Activated T-helper 1 cell treated with anti-CD3 and anti-CD28 coated beads, Interleukin-12 subunit alpha, Interleukin-12 subunit beta, Interleukin-2, Interleukin-4 antibody, amounts not matched to agents 30 ng/mL and 10 ng/mL and 1 ng/mL, durations not matched to agents 14 hours and 24 hours and 36 hours (primary cell): ENCODE measurements at places on chromosomes 2 and 18.

- DNase-seq, result no peak
- no peak overlapping the region for H3K27ac ChIP-seq
- peaks cover 9% of the 10 kb centered on the region for H3K27me3 ChIP-seq
- no peaks in the 10 kb centered on the region for H3K36me3 ChIP-seq
- no peaks in the 10 kb centered on the region for H3K4me1 ChIP-seq
These were observed 60.3 kb upstream of the IGFBP2 start for GRCh38 chr2:216572582-216573578.

- H3K36me3 ChIP-seq, result no peaks in the 10 kb centered on the region
- peaks cover 7% of the 10 kb centered on the region for H3K27me3 ChIP-seq
- H3K4me3 ChIP-seq, result no peak overlapping the region
- no peak for DNase-seq
- H3K27ac ChIP-seq, result no peak overlapping the region
These were observed 73.2 kb downstream of the TGFA start for GRCh38 chr2:70480468-70480867.

DNA sequence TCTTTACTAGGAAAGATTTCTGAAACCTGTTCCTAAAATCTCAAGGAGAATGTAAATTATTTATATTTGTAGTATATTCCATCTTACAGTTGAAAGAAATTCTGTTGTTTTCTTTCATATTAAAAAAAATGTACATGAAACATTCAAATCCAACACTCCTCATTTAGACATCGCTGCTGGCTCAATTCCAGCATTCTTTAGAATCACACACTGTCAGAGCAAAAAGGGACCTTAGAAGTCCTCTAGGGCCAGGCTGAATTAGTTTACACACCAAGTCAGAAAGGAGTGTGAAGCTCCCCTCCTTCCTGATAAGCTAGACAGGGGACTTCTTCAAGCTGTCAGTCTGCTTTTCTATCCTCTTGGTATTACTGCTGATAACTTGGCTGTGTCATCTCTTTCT, 158.6 kb upstream of the LTBP1 start:
- no peak overlapping the region for H3K27ac ChIP-seq
- H3K4me3 ChIP-seq, result no peak overlapping the region
- no peak for DNase-seq
- no peaks in the 10 kb centered on the region for H3K27me3 ChIP-seq

- H3K27me3 ChIP-seq, result peaks cover 6% of the 10 kb centered on the region
- H3K27ac ChIP-seq, result no peak overlapping the region
- no peak overlapping the region for H3K4me3 ChIP-seq
These were observed 154.5 kb downstream of the SMAD2 start for GRCh38 chr18:47775961-47776360.

DNA sequence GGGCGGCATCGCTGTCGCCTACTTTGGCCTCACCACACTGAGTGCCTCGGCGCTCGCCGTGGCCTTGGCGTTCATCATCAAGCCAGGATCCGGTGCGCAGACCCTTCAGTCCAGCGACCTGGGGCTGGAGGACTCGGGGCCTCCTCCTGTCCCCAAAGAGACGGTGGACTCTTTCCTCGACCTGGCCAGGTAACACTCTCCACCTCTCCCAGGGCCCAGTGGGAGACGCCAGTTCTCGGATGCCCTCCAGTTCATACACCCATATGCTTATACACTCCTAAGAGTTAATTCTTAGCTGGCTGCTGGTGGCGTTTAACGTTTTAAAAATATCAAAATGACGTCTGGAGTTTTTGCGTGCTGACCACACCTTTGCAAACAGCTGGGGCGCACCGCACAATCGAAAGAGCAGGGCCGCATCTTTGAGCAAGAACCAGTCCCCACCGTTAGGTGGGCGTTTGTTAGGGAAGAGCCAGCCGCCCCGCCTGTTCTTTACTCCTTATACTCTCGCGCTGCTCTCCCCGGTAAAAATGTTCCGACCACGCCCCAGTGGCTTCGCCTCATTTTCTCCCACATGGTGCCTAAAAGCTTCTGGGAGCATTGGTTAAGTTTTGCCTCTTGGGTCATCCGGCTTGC, 899 bp downstream of the SLC1A4 start:
- H3K27me3 ChIP-seq, result peaks cover 9% of the 10 kb centered on the region
- peaks cover 77% of the 10 kb centered on the region for H3K4me1 ChIP-seq
- peak overlapping the region; percentile 89 for H3K4me3 ChIP-seq
- peaks cover 24% of the 10 kb centered on the region for H3K36me3 ChIP-seq
- peak overlapping the region; percentile 85 for H3K27ac ChIP-seq

DNA sequence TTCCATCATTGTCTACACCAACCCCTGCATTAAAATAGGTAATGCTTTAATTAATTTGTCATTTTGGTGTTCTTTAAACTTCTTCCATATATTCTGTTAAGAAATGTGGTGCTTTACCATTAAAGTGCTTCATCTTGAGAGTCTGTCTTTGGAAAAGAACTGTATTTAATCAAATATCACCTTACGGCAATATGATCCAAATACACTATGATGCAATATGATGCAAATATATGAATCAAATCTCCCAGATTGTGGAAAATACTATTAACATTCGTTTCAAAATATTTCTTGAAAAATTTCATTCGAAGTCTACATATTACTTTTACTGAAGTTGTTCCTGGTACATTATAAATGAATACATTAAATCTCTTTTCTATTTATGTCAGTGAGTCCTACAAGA, 23.0 kb downstream of the VPS4B start:
- H3K4me1 ChIP-seq, result peaks cover 18% of the 10 kb centered on the region
- H3K27ac ChIP-seq, result no peak overlapping the region
- DNase-seq, result no peak
- H3K27me3 ChIP-seq, result no peaks in the 10 kb centered on the region
- H3K4me3 ChIP-seq, result no peak overlapping the region

DNA sequence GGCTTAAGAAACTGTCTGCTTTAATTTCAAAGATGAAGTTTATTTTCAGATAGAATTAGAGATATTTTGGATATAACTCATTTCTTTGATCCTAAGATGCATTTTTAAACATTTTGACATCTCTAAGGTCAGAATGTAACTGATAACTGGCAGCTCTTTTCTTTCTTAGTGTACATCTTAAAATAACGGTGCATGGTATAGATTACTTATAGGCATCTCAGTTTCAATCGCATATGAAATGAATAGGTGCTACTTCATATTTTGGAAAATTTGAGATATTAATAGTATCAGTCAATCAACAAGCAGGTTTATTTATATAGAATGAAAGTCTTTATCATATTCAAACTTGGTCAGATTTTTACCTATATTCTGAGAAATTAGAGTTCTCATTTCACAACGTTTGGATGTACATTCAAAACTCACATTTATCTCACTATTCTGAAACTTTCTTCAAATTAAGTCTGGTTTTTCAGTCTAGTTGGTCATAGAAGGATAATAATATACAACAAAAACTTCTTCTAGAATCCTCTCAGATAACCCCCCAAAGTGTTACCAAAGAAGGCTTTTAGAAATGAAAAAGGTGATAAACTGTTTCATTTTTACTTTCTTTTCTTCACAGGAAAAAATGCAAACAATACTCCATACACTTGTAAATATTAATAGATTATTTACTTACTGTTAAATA, 122.8 kb upstream of the WDSUB1 start:
- no peaks in the 10 kb centered on the region for H3K36me3 ChIP-seq
- H3K27me3 ChIP-seq, result no peaks in the 10 kb centered on the region

DNA sequence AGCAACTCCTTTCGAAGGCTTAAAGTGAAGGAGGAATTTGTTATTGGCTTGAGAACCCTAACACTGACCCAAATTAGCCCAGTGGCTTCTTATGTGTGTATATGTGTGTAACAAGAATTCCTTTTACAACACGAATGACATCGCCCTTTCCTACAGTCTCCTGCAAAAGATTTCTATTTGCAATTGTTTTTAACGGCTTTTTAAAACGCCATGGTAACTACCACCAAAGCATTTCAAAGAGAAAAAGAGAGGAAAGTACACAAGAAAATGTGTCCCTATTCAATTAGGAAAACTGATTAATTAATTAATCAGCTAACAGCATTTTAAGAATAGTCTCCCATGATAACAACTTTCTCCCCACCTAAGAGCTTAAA, 58.1 kb downstream of the PAX3 start:
- no peaks in the 10 kb centered on the region for H3K4me1 ChIP-seq
- H3K27me3 ChIP-seq, result peaks cover 32% of the 10 kb centered on the region
- H3K36me3 ChIP-seq, result no peaks in the 10 kb centered on the region

DNA sequence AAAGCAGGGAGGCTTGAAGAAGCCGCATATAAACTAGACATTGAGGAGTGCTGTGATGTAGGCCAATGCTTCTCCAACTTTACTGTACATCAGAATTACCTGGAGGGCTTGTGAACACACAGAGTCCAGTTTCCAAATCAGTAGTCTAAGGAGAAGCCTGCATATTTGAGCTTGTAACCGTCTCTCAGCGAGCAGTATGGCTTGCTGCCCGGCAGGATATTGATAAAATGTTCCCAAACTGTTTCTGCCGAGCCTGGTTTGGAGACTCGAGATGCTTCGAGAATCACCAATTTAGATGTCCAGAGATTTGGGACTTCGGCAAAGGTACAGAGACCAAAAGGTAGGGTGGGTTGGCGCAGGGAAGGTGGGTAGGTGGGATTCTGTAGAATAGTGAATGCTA, 11.0 kb upstream of the RAB31 start:
- peaks cover 20% of the 10 kb centered on the region for H3K27me3 ChIP-seq
- no peaks in the 10 kb centered on the region for H3K36me3 ChIP-seq
- H3K4me1 ChIP-seq, result no peaks in the 10 kb centered on the region
- no peak overlapping the region for H3K27ac ChIP-seq

GRCh38 chr2:74347303-74347702, 4.1 kb upstream of the SLC4A5 start:
- no peaks in the 10 kb centered on the region for H3K36me3 ChIP-seq
- H3K4me3 ChIP-seq, result no peak overlapping the region
- DNase-seq, result no peak
- no peaks in the 10 kb centered on the region for H3K4me1 ChIP-seq

DNA sequence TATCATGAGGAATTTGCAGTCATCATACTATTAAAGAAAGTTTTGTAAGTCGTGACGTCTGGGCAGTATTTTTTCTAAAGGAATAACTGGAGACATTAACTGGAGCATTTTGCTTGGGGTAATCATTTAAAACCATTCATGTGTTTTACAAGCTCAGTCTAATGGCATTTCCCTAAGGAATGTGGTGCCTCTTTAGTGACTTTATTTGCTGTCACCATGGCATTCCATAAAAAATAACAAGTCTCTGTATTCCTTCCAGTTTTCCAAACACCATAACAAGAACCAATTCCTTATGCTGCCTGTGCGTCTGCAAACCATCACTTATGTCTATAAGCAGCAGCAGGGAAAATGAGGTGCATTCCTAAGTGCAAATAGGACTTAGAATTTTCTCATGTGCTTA, 82.8 kb downstream of the EPB41L3 start:
- H3K4me3 ChIP-seq, result no peak overlapping the region
- H3K27ac ChIP-seq, result no peak overlapping the region
- DNase-seq, result no peak
- no peaks in the 10 kb centered on the region for H3K27me3 ChIP-seq

GRCh38 chr2:65388596-65389390, 43.6 kb downstream of the SPRED2 start:
- H3K4me1 ChIP-seq, result peaks cover 43% of the 10 kb centered on the region
- no peaks in the 10 kb centered on the region for H3K36me3 ChIP-seq
- H3K27me3 ChIP-seq, result peaks cover 12% of the 10 kb centered on the region
- no peak for DNase-seq
- no peak overlapping the region for H3K4me3 ChIP-seq

GRCh38 chr2:22855761-22856184, 529.2 kb upstream of the KLHL29 start:
- DNase-seq, result no peak
- no peak overlapping the region for H3K4me3 ChIP-seq
- no peaks in the 10 kb centered on the region for H3K27me3 ChIP-seq
- H3K4me1 ChIP-seq, result no peaks in the 10 kb centered on the region
- H3K36me3 ChIP-seq, result no peaks in the 10 kb centered on the region
- H3K27ac ChIP-seq, result no peak overlapping the region

GRCh38 chr2:191526091-191526490, 151.8 kb upstream of the NABP1 start:
- no peaks in the 10 kb centered on the region for H3K4me1 ChIP-seq
- H3K36me3 ChIP-seq, result no peaks in the 10 kb centered on the region
- DNase-seq, result no peak
- no peaks in the 10 kb centered on the region for H3K27me3 ChIP-seq
- H3K4me3 ChIP-seq, result no peak overlapping the region

- H3K4me1 ChIP-seq, result peaks cover 48% of the 10 kb centered on the region
- no peaks in the 10 kb centered on the region for H3K27me3 ChIP-seq
These were observed 43.5 kb upstream of the CTLA4 start for GRCh38 chr2:203824057-203824456.

GRCh38 chr2:154911729-154912128, 213.2 kb downstream of the KCNJ3 start:
- no peaks in the 10 kb centered on the region for H3K36me3 ChIP-seq
- no peak for DNase-seq
- H3K27me3 ChIP-seq, result no peaks in the 10 kb centered on the region

GRCh38 chr2:240926516-240927389, 20.6 kb downstream of the CROCC2 start:
- no peak for DNase-seq
- H3K36me3 ChIP-seq, result no peaks in the 10 kb centered on the region
- H3K4me1 ChIP-seq, result no peaks in the 10 kb centered on the region

GRCh38 chr2:150853263-150853662, 365.8 kb upstream of the RND3 start:
- H3K27me3 ChIP-seq, result no peaks in the 10 kb centered on the region
- DNase-seq, result no peak
- H3K4me3 ChIP-seq, result no peak overlapping the region

DNA sequence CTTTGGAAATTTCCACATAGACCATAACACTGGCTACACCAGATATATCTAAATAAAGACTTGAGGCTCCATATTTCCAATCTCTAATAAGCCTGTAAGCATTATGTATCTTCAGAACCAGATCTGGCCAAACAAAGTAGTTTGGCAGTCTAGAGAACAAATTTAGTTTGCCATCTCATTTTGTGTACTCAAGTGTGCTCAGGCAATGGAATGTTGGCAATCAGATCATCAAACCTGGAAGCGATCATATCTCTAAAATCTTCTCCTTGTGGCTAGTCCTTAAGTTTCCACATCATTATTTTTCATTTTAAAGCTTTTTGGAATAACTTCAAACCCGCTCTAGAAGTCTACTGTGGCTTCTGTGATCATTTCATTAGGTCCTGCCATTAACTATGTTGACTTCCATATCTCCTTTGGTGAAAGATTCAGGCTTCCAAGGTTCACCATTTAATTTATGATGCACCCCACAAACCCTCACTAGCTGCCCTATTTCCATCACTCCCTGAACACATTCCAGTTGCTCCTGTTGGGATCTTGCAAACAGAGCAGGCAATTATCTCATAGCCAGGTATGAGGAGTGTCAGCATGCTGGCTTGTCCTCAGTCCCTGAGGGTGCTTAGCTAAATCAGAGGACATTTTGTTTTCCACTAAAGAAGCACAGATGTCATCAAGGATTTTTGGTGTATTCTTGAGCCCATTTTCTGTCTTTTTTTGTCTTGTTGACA, 46.2 kb downstream of the WDR75 start:
- no peaks in the 10 kb centered on the region for H3K4me1 ChIP-seq
- H3K4me3 ChIP-seq, result no peak overlapping the region

DNA sequence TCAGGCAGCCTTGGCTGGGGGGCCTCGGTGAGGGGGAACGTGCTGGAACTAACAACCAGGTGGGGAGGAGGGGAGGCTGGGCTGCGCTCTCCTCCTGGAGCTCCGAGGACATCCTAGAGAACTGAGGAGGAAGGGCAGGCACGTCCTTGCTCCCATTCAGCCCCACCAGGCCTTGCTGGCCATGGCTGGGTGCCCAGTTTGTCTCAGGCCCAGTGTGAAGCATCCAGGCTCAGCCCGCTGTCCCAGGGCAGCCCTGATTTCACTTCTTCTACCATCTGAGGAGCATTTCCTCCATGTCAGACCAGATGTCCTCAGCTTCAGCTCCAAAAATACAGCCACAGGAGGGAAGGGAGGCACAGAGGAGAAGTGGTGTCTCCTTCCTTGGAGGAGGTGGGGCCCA, 125.4 kb downstream of the CELF4 start:
- peaks cover 6% of the 10 kb centered on the region for H3K4me1 ChIP-seq
- no peak overlapping the region for H3K27ac ChIP-seq
- H3K4me3 ChIP-seq, result no peak overlapping the region
